Left hindlimb (tissue), 1 donor: ENCODE measurements at places on chromosomes 12 and 14.

- DNase-seq, result no peak
These were observed 13.4 kb upstream of the NT5DC3 start for GRCh38 chr12:103854372-103854973.

- no peak for DNase-seq
These were observed 16.7 kb upstream of the IFNG start for GRCh38 chr12:68176257-68176656.

DNA sequence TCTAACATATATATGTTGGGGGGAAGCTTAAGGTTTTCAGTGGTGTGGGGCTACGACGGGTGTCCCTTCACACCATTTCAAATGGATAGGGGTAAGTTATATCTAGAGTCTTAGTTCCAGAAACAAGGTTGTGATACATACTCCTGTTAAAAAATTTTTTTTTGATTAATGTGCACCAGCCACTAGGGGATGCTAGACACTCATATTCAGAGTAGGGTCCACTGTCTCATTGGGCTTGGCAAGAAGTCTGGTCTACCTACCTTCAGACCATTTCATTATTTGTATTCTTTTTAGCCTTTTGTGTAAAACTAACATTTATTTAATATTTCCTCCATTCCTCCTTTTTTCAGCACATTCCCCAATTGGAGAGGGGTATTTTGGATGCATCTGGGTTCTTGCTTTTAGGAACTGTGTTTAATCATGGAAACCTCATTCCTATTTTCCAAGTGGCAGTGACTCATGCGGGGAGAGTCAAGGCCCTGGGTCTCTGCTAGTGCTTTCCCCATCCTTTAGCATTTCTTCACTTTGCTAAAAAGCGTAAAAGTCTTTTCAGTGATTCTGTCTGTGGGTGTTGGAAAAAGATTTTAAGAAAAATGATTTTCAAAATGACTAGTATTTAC lies 33.4 kb downstream of the ANO4 start:
- no peak for DNase-seq

DNA sequence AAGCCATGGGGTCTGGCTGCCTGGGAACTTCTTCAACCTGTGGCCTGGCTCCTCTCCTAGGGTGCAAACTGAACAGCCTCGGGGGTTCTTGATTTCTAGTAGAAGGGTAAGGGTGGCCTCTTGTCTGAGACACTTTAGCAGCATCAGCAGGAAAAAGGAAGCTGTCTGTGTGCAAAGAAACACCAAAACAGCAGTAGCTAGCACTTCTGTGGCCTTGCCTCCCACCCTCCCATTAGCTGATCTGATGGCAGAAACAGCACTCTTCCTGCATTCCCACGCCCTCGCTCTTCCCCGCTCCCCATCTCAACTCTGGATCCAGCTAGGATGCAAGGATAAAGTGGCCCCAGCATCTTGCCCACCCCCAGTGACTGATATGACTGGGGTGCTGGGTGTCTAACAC lies 20.7 kb downstream of the SLC7A8 start:
- DNase-seq, result no peak

GRCh38 chr12:104226672-104227071 lies 11.1 kb downstream of the TXNRD1 start:
- no peak for DNase-seq

DNA sequence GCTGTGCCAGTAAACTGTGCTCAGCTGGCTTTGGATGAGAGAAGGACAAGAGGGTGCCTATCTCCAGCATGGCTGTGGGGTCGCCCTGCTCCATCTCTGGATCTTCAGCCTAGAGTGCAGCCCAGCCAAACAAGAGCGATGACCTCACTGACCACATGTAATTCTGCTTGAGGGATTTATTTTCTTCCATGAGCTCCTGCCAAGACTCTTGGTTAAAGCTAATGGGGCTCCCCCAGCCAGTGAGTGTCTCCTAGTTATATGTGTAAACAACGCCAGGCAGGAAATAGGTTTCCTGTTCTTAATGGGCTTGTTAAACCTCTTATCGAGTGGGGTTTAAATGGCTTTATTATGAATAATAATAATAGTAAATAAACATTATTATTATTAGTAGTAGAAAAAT lies 397.2 kb downstream of the NRXN3 start:
- no peak for DNase-seq

GRCh38 chr14:86639146-86639545 lies 1109.2 kb downstream of the FLRT2 start:
- DNase-seq, result no peak

DNA sequence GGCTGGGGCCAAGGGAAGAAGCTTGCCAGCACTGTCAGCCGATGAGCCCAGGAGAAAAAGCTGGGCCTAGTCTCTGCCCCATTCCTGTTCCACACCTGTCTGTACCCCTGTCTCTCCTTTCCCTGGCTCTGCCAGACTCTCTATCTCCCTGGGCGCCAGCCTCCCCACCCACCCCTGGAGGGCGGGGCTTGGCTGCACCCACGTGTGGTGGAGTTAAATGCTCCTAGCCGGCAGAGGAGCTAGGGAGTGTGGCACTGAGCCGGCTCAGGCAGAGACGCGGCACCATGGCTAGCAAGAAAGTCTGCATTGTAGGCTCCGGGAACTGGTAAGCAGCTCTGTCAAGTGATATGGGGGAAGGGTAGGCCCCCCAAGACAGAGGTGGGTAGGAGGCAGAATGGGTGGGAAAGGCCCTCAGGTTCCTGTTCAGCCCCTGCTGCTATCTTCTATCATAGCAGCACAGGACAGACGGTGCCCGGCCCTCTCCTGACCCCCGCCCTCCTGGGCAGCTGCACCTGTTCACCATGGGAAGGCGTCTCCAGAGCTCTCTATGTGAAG lies at the start of gene GPD1:
TSS of gene GPD1 (plus strand) at position 242 of the 555 bp plus-strand sequence. CDS start at position 285, 43 bp downstream.
- no peak for DNase-seq

- no peak for DNase-seq
These were observed 496.5 kb downstream of the VRK1 start for GRCh38 chr14:97293659-97294058.

DNA sequence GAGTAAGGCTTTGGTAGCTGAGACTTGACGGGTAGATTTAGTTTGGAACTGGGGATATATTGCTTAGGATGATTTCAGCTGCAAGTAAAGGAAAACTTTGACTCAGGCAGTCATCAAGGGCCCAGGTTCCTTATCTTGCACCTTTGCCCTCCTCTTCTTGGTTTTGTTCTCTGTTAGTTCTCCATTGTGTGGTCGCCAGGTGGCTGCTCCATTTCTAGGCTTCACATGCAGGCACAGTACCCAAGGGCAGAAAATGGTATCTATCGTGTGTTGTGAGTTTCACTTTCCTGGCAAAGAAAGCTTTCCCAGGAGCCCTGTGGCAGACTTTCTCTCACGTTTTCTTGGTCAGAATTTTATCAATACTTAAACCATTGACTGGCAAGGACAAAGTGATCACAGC lies 50.8 kb downstream of the VRK1 start:
- DNase-seq, result no peak

DNA sequence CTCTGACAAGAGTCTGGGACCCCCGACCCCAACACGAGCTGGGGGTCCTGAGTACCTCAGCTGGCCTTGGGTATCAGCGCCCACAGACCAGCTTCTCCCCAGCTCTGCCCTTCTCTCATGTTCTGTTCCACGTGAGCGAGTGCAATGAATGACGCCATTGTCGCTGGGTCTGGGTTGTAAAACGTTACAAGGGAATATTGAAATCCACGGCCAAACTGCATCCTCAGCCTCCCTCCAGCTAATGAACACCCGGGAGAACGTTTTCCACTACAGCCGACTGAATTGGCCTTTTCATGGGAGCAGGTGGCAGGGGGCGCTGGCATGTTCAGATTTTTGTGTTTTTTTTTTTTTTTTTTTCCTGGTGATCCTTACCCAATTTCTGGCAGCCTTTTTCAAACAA lies 34.7 kb downstream of the TBX5 start:
- DNase-seq, result no peak

DNA sequence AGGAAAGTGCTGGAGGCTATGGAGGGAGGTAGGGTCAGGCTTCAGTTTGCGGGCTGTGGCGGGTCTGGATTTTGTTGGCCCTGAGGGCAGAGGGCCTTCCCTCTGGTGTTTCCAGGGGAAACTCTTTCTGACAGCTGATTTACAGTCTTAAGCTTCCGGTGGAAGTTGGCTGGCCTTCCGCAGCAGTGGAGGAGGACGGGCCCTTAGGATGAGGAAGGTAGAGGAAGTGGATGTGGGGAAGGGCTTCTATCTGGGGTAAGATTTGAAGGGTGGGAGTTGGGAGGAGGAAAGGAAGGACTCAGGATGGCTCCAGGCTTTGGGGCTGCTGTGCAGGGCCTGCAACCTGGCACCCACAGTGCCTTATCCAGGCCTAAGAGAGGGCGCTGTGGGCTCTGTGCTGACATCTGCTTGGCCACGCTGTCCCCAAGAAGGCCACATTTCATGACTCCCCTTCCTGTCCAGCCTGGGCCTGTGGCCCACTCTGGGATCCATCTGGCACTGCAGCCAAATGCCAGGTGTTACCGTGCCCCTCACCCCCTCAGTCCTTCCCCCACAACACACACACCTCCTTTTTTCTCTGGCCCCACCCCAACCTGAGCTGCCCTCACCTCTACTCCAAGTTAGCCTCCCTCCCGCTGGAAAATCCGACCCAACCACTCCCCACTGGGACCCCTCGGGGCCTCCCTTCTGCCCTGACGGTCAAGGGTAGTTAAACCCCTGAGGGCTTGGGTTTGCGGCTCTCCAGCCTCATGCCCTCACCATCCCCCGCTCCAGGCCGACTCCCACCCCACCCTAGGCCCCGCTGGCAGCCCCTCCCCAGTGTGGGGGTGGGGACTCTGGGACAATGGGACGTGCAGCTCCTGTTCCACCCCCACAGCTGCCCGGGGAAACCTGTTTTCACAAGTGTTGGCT lies 7.7 kb upstream of the PPP1R13B start:
- DNase-seq, result peak; percentile 60

DNA sequence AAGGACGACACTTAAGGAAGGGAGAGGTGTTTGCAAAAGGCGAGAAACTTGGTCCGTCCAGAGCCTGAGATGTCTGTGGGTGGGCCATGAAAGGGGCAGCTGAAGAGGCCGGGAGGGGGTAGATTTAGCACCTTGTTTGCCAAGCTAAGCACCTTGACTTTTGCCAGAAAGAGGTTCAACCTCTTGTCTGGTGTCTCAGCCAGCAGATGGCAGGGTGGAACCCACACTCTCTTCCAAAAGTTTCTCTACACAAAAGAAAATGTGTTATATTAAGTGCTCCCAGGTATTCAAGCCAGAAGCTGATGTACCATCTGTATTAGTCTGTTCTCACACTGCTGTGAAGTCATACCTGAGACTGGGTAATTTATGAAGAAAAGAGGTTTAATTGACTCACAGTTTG lies 69.9 kb downstream of the SUDS3 start:
- DNase-seq, result no peak

- no peak for DNase-seq
These were observed 4.9 kb downstream of the SVOP start for GRCh38 chr12:109016016-109016415.

- DNase-seq, result peak; percentile 76
These were observed 1.0 kb downstream of the ELK3 start for GRCh38 chr12:96194971-96195844.

DNA sequence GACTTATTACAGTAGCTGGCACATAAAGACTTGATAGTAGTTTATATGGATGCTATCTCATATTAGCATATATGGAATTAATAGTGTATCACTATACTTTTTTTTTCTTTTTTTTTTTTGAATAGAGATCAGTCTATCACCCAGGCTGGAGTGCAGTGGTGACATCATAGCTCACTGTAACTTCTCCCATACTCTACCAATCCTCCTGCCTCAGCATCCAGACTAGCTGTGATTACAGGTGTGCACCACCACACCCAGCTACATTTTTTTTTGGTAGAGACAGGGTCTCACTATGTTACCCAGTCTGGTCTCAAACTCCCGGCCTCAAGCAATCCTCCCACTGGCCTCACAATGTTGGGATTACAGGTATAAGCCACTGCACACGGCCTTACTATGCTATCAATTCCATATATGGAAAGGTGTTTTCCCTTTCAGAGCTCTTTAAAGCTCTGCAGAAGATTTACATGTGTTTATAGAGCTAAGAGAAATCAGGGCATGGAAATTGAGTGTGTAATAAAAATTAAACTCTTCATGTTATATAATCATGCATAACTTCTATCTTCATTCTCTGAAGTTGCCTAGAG lies 1.8 kb upstream of the TBK1 start:
- DNase-seq, result no peak

DNA sequence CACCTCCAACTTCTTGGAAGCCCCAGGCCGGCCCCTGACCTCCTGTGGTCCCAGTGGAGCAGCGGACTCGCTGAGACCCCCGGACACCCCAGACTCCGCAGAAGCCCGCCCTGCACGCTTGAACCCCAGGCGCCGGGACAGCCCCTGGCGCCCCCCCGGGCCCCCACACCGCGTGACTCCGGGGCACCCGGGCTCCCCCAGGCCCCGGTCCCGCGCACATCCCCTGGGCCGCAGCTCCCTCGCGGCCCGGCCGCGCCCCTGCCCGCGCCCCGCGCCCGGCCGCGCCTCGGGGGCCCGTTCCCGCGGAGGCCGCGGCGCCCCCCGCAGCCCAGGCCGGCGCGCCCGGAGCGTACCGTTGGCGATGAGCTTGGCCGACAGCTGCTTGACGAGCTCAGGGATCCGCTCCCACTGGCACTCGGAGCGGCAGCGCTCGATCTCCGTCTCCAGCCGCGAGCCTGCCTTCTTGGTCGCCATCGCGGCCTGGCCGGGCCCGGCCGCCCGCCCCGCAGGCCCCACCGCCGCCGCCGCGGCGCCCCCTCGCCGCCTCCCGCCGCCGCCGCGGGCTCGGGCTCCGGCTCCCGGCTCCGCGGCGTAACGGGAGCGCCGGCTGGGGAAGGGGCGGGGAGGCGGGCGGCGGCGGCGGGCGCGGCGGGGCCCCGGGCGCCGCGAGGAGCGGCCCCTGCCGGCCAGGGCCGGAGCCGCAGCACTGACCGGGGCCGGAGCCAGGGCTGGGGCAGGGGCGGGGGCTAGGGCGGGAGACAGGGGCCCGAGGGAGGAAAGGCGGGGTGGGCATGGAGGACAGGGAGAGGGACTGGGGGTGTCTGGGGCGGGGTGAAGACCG lies at the start of gene TTC7B:
TSS of gene TTC7B (minus strand) at position 609 of the 841 bp plus-strand sequence. CDS start at position 474, 135 bp downstream.
- peak; percentile 65 for DNase-seq

GRCh38 chr14:80862983-80863382 lies 78.6 kb downstream of the CEP128 start:
- DNase-seq, result no peak

DNA sequence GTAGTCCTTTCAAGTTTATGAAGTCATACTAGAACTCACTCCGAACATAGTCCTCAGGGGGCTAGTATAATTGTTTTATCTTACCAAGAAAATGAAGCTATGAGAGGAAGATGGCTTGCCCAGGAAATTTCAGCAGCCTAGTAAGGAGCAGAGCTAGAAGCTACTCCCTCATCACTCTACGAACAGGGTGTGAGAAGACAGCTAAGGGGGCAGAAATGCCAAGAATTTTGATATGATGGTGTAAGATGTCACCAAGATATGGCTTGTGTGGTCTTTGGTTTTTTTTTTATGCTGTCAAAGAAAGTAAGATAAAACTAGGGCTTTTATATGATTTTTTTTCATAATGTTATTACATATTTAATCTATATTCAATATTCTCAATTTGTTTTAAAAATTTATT lies 47.6 kb downstream of the PRICKLE1 start:
- DNase-seq, result no peak
